ENCODE measurements at places on chromosomes 3 and 15. TPM values are rescaled to one million over a fixed set of nuclear protein-coding genes. Genes with fewer than 3 reads are reported as not detected.

MORC1 gene
- total RNA-seq = not detected

SHC4 gene
- total RNA-seq = 5.0 TPM

GRCh38 chr3:42173307-42173706 is 82.2 kb downstream of the TRAK1 start:
- no peak for DNase-seq

DNA sequence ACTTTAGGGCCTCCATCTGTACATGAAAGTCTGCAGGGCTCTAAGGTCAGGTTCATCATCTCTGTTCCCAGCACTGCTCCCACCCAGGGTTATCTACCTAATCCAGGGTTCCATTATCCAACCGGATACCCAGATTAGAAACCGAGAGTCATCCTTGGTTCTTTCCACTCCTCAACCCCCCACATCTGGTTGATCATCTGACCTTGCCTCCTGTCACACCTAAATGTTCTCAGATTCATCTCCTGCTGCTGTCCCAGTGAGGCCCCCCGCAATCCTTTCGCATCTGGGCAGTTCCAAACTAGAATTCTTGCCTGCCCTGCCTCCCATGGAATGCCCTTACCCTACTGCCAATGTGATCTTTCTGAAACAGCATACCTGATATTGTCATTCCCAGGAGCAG is 136.5 kb downstream of the PDE8A start:
- no peak for DNase-seq

ANKRD63 gene
- total RNA-seq = not detected

DNA sequence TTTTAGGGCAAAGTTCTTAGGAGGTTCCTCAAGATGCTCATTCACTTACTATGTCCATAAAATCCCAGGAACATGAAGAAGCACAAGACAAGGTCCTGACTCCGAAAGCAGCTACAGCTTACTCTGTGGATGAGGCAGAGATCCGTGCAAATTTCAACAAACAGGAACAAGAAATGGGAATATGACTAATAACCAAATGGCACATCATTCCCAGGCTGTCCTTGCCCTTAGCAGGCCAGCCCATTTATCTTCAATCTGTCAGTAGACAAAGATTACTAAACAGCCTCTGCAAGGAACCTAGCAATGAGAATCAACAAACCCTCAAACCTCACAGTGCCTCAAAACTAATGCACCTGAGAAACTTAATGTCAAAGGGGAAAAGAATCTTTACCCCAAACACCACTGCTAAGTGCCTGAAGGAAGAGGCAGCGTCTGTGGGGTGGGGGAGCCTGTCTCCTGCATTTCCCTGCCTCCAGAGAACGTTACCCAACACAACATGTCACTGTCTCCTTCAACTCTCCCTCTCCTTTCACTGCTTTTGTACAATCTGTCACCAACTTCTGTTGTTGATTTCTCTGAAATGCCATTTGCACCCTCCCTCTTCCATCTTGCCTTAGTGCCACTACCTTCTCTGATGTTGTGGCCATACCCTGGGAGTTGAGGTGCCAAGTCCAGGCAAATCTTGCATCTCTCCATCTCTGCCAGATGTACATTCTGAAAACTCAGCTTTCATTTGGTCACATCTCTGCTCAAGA is 4.8 kb downstream of the TNFAIP8L3 start:
- DNase-seq = no peak

GOLGA6B gene
- total RNA-seq = not detected

GRCh38 chr3:47475029-47475569 is 642 bp downstream of the SCAP start:
- no peak for DNase-seq

DNA sequence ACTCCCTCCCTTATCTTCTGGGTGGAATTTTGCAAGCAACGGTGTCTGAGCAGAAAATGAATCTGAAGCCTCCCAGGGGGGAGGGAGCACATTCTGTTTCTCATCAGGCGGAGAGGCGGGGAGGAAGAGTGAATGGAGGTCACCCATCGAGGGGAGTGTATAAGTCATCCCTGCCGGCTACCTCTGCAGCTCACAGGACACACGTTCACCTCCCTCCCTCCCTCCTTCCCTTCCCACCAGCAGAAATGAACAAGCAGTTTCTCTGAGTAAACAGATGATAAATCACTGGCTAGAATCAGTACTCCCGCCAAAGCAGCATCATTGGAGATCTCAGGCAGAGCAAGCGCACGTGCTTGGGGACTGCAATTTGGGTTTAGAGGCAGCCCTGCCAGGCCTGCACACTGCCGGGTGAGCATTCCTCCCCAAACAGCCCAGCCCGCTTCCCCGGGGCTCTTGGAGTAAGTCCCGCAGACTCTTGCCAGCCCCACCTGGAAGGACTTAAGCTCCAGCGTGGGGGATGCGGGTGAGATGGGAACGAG is 38.3 kb downstream of the CPN2 start:
- peak; percentile 93 for DNase-seq

TF gene
- total RNA-seq = 1.7 TPM

ALDH1L1 gene
- 27.3 TPM for total RNA-seq

- no peak for DNase-seq
These were observed 768 bp downstream of the ANO10 start for GRCh38 chr3:43620831-43621655.

GRCh38 chr3:47628426-47628825 is 49.8 kb upstream of the CSPG5 start:
- no peak for DNase-seq

GATA2 gene
- total RNA-seq = 171 TPM

GRCh38 chr15:70438776-70439175 is 324.6 kb downstream of the UACA start:
- DNase-seq = no peak

DNA sequence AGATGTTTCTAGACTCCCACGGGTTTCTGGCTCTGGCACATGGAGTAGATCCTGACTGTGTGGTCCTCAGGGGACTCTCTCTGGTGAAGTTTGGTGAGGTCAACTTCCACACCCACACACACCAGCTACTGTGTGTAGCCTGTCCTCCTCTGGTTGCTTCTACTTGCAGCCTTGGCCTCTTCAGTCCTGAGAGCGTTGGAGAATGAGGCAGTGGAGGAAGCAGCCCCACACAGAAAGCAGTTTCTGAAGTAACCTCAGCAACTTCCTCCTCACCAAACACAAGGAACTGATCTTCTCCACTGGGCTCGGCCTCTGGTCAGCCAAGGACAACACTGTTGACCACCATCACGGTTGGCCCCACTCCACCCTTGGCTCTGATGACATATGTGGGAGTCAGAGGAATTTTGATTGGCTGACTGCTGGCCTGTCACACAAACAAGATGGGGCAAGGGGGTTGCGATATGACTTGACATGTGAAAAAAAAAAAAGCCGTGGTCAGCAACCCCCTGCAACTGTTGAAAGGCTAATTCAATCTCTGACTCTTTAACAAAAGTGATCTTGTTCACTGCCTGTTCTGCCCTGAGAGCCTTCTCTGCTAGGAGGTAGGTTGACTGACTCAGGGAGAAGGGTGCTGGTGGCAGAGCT is 19.6 kb downstream of the CD86 start:
- DNase-seq = no peak

DNA sequence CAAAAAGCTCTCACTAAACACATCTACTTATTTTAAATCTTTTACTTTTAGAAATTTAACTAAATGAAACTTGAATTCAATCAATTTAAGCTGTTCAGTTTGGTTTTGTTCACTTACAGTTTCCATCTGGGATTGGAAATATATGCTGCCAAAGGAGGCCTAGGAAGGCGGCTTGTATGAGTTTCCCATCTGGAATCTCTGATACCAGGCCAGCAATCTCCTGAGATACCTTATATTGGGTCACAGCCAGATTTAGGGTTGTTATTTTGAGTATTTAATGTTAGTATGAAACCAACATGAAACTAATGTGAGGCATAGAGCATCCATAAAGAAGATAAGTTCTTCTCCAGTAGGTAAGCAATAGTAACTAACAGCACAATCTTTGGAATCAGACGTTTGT is 94.6 kb downstream of the GMNC start:
- DNase-seq = no peak

RHOA gene
- 442 TPM for total RNA-seq

- no peak for DNase-seq
These were observed 3.3 kb downstream of the TMEM40 start for GRCh38 chr3:12755754-12756153.

DNA sequence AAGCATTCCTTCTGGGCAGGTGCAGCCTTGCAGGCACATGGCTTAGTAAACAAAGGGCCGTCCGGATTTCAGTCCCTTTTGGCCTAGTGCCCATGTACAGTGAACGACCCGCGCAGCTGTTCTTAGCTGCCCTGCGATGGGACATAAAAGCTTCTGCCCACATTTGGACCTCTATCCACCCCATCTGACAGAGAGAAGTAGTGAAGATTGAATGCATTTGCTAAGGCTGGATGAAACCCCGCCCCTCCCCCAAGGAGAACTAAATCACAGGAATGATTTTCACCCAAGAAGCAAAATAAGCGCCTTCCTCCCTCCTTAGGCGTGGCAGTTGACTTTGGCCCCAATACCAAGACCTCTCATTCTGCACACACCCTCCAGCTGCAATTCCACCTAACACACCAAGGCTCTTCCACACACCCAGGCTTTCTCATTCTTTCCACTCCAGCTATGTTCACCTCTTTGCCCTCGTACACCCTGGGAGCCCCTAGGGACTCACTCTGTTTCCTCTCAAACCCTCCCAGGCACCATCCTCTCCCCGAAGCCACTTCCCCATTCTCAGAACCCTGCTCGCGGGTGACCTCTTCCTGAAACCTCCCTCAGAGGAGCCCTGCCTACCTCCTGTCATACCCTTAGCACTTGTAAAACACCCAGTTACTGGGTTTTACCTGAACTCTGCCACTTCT is 14.1 kb upstream of the HRH1 start:
- DNase-seq = no peak

PLCH1 gene
- total RNA-seq = 0.40 TPM

DNA sequence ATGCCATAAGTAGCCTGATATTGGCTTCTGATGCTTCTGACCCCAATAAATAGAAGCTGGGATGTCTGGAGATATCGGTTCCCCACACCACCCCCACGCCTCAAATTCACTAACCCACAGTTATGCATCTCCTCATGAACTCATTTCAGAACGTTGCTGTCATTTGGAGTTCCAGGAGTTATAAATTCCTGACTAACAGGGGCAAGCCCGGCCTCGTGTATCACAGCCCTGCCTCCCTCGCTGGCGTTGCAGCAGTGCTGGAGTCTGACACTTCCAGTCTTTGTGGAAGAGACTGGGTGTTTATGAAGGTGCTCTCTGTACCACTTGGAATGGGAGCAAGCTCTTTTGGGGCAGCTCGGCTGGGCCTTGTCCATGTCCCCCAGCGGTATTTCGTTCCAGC is 101.0 kb downstream of the ANP32A start:
- DNase-seq = no peak

TRIM59 gene
- total RNA-seq = 1.0 TPM

DNA sequence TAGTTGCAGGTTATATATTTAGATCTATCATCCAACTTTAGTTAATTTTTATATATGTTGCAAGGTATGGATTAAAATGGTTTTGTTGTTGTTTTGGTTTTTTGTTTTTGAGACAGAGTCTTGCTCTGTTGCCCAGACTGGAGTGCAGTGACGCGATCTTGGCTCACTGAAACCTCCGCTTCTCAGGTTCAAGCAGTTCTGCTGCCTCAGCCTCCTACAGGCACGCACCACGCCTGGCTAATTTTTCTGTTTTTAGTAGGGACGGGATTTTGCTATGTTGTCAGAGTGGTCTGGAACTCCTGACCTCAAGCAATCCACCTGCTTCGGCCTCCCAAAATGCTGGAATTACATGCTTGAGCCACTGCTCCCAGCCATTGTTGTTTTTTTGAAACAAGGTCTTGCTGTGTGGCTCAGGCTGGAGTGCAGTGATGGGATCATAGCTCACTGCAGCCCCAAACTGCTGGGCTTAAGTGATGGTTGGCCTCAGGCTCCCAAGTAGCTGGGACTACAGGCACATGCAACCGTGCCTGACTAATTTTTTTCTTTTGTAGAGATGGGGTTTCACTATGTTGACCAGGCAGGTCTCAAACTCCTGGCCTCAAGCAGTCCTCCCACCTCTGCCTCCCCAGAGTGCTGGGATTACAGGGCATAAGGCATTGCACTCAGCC is 92.0 kb downstream of the ZNF609 start:
- no peak for DNase-seq

DNA sequence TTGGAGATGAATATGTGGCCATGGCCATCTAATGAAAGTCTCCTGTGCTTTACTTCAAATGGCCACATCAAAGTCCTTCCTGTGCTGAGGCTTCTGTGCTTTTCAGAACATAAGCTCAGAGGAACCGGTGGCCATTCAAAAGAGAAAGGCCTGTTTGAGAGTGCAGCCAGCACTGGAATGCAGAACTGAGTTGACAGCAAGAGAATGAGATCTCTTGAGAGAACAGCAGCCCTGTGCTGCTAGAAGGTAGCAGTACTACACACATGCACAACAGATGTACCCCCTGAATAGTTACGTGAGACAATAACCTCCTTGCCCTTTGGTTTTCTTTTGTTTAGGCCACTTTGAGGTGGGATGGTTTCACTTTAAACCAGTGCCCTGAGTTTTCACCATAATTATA is 292.5 kb downstream of the PTPRG start:
- no peak for DNase-seq

ARGFX gene
- not detected for total RNA-seq

NOX5 gene
- total RNA-seq = not detected

NAALADL2 gene
- total RNA-seq = 0.26 TPM

FGF7 gene
- 113 TPM for total RNA-seq

WDR5B gene
- 6.9 TPM for total RNA-seq

- DNase-seq = no peak
These were observed 72.7 kb downstream of the INO80 start for GRCh38 chr15:41043276-41043951.

STRIT1 gene
- not detected for total RNA-seq

DNA sequence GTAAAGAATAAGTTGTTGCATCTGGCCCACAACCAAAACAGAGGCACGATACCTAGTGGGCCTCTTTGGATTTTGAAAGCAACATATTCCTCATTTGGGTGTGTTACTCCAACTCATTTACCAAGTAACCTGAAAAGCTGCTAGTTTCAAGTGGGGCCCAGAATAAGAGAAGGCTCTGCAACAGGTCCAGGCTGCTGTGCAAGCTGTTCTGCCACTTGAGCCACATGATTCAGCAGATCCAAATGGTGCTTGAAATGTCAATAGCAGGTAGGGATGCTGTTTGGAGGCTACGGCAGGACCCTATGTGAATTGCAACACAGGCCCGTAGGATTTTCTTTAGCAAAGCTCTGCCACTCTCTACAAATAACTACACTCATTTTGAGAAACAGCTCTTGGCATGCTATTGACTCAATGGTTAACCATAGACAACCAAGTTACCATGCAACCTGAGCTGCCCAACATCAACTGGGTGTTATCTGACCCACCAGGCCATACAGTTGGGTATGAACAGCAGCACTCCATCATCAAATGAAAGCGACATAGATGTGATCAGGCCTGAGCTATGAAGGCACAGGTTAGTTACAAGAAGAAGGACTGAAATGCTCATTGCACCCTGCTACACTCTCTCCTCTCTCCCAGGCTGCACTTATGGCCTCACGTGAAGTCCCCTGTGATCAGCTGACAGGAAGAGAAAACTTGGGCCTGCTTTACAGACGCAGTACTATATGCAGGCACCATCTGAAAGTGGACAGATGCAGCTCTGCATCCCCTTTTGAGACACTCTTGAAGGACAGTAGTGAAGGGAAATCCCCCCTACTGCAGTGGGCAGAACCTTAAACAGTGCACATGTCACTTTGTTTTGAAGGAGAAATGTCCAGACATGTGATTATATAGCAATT is 9.5 kb upstream of the MCF2L2 start:
- no peak for DNase-seq

GRCh38 chr15:40871749-40872617 is 2.1 kb downstream of the RHOV start:
- DNase-seq = no peak

ASB14 gene
- total RNA-seq = 0.28 TPM

- DNase-seq = no peak
These were observed 59.9 kb upstream of the PPIB start for GRCh38 chr15:64222573-64223366.

GRCh38 chr3:181824961-181825360 is 113.2 kb downstream of the SOX2 start:
- DNase-seq = no peak
